ENCODE measurements at places on chromosomes 7 and 10. TPM values are rescaled to one million over a fixed set of nuclear protein-coding genes. Genes with fewer than 3 reads are reported as not detected.

The C10orf105 gene
- total RNA-seq: not detected

The STEAP1B gene
- not detected for total RNA-seq

The FOXK1 gene
- 11.9 TPM for total RNA-seq

The FGFR2 gene
- total RNA-seq: 0.45 TPM

The SLIT1 gene
- total RNA-seq: 0.06 TPM
